ENCODE measurements at places on chromosomes 3 and 15. TPM values are rescaled to one million over a fixed set of nuclear protein-coding genes. Genes with fewer than 3 reads are reported as not detected.

KLHDC8B gene
- 2.9 TPM for total RNA-seq

SLC28A1 gene
- not detected for total RNA-seq

CTXN2 gene
- not detected for total RNA-seq

STRIT1 gene
- total RNA-seq = not detected

AHSG gene
- total RNA-seq = not detected

MME gene
- not detected for total RNA-seq

ARNT2 gene
- total RNA-seq = 0.10 TPM

SLC9A9 gene
- 1.6 TPM for total RNA-seq

THSD4 gene
- total RNA-seq = not detected

TEX55 gene
- not detected for total RNA-seq

ACKR4 gene
- total RNA-seq = not detected

SNTN gene
- total RNA-seq = not detected

WDR93 gene
- total RNA-seq = not detected

PLA2G4D gene
- not detected for total RNA-seq

ROPN1 gene
- not detected for total RNA-seq

AADACL2 gene
- total RNA-seq = not detected

GOLGA6L7 gene
- not detected for total RNA-seq

GPR27 gene
- total RNA-seq = 1.3 TPM

GRCh38 chr15:79406210-79406609 is 25.9 kb upstream of the MINAR1 start:
- DNase-seq = no peak

DNA sequence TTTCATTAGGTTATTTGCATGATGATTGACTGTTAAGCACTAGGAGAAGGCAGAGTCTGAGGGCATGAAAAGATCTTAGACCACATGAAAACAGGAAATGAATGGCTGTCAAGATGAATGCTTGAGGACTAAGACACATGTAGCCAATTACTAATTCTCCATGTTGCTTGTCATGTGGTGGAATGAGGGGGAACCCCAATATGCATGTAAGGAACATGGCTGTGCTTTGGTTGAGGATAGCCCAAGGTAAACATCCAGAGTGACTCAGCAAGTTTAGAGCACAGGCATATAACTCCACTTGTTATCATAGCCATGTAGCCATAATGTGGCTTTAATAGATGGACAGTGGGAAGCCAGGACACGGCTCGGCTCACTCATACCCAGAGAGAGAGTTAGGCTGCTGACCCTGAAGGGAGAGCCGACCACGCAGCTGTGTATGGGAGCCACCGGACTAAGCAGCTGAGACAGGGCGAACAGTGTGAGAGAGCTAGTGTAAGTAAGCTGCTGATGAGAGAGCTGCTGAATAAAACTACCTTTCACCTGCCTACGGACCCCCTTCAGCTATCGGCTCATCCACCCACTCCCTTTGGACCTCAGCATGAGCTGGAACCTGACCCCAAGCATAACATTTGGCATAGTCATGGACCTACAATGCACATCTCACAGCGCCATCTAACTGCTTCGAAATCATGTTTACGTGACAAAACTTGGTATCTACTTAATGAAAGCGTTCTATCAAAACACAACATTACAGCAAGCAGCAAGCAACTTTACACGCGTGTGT is 37.6 kb downstream of the ANO10 start:
- peak; percentile 9 for DNase-seq

GRCh38 chr3:150640256-150640655 is 37.1 kb downstream of the SELENOT start:
- no peak for DNase-seq

GRCh38 chr15:41494190-41494921 is 682 bp downstream of the ITPKA start:
- peak; percentile 60 for DNase-seq

DNA sequence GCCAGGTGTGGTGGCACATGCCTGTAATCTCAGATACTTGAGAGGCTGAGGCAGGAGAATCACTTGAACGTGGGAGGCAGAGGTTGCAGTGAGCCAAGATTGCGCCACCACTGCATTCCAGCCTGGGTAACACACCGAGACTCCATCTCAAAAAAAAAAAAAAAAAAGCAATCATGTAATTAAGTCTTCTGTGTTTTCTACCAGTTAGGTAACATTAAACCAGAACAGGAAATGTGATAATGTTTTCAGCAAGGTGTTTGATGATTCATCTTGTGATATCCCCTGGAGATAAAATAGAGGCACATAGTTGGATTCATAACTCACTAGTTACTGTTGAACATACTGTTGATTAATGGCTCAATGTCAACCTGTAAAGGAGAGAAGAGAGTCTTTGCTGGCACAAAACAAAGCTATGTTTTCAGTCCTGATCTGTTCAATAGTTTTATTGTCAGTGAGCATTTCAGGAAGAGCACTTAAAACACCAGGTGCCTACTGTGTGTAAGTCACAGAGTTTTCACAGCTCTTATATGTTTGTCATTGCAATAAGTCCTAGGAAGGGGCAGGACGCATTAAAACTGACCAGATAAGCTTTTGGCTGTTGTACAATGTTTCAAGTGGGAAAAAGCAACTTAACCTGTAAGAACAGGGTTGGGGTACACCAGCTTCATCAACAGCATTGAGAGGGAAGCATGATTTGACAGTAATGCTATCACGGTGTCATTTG is 19.5 kb downstream of the DNAJB11 start:
- peak; percentile 29 for DNase-seq

DNA sequence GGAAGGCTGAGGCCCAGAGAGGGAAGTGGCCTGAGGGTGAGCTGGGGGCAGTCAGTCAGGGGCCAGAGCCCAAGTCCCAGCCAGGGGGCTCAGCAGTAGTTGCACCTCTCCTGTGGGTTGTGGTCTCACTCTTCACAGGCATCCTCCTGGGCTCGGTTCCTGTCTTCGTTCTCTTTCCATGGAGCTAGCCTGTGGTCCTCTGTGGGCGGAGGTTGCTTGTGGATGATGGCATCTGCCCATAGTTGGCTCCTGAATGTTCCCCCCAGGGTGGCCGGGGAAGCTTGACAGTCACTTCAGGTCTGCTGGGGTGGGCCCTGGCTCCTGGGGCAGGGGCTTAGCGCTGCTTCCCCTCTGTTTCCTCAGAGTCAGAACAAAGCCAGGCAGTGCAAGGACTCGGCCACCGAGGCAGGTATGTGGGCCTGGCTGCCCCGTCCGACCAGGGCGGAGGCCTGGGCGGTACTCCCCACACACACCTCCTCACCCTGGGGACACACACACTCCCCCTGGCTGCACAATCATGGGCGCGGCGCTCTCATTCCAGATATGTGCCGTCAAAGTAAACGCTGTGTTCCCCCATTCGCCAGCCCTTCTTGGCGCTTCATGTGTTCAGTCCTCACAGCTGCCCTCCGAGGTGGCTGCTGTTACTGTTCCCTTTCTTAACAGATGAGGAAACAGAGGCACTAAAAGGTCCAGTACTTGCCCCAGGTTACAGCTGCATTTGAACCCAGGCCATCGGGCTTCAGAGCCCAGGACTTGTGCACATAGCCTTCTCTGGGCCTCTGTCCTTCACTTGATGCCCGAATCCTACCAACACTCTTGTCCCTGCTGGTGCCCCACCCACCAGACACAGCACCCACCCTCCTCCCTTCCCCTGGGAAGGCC is 34.5 kb downstream of the PSTPIP1 start:
- peak; percentile 8 for DNase-seq

- no peak for DNase-seq
Observed at GRCh38 chr3:33918126-33918756, 119.8 kb downstream of the PDCD6IP start.

GRCh38 chr3:114320246-114320645 is 26.4 kb downstream of the TIGIT start:
- DNase-seq = no peak

GRCh38 chr15:99123713-99124451 is 19.0 kb downstream of the SYNM start:
- no peak for DNase-seq

DNA sequence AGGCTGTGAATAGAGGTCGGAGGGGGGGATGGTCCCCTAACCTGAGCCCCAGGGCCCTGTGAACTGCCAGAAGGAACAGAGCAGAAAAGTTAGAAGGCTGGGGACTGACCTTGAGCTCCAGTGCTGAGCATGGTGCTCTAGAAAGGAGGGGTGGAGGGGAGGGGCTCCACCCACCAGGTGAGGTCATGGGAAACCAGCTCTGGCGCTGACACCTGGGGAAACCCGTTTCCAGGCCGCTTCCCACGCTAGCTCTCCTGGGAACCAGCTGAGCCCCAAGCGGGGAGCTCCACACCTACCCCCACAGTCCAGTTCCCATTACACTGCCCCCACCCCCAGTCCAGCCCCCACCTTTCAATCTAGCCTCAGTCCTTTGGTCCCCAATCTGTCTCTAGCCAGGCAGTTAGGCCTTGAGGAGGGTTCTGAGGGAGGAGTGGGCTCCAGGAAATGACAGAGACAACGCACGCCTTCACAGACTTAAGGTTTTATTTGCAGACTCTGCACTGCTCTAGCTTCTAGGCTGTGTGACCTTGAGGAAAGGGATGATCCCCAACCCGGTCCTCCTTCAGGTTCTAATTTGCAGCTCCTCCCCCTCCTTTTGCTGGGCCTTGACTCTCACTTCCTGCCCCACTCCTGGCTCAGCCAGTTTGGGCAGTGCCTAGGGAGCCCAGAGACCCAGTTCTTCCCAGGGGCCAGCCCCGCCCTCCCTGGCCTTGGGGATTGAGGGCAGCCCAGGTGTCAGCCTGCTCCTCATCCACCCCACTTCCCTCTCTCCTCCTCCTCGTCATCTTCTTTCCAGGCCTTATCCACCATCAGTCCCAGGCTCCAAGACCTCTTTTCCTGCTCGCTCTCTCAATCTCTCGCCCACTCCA is 2.1 kb downstream of the RHOV start:
- peak; percentile 61 for DNase-seq

GRCh38 chr3:30343861-30344260 is 262.5 kb upstream of the TGFBR2 start:
- DNase-seq = no peak

- DNase-seq = no peak
Observed at GRCh38 chr3:29639578-29640290, 358.9 kb downstream of the RBMS3 start.

GRCh38 chr15:89395996-89396395 is 61.4 kb upstream of the POLG start:
- no peak for DNase-seq

DNA sequence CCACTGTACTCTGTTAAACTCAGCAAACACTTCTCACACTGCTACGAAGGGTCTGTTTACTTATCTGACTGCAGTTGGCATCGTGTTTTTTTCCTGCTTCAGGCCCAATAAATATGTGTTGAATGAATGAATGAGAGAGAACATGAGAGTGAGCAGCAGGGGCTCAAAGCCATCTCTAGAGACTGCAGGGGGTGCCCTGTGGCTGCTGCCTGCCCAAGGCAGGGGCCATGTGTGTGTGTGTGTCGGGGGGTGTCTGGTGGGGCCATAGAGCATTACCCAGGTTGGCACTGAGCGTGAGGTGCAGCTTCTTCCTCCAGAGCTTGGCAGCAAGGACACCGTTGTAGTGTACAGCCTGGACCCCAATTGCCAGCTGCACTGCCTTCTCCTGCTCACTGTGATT is 14.8 kb downstream of the EPB42 start:
- no peak for DNase-seq

- DNase-seq = no peak
Observed at GRCh38 chr3:106386050-106386449, 517.2 kb upstream of the CBLB start.

- DNase-seq = no peak
Observed at GRCh38 chr15:41804361-41804760, 23.5 kb upstream of the JMJD7 start.

GRCh38 chr15:38602910-38603670 is 38.5 kb upstream of the RASGRP1 start:
- DNase-seq = no peak
